ENCODE measurements at places on chromosomes 5 and 9.

GRCh38 chr5:79020861-79021561 lies 35.9 kb upstream of the ARSB start:
- peak; percentile 13 for DNase-seq

- DNase-seq: no peak
Measured at GRCh38 chr5:59287361-59287760, 606.2 kb downstream of the PDE4D start.

DNA sequence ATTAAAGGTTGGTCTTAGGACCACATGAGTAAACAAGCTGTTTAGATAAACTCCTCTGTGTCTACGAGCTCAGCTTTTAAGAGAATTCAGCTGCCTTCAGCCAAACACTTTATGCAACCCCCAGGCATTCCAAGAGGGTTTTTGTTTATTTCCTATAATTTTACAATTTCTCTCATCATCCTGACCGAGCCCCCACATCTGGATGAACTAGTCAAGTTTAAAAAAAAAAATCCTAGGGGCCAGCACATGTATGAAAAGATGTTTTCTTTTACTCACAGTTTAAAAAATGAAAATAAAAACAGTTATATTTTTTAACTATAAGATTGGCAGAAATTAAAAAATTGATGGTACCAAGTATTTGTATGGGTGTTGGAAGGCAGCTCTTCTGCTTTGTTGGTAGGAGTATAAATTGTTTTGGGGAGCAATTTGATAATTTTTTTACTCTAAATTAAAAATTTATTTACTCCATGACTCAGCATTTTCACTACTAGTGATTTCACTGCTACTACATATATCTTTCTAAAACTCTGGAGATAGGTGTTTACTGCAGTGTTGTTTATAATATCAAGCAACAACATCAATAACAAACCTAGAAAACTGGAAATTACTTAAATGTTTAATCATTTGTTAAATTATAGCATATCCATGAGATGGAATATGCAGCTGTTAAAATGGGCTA lies 18.1 kb downstream of the YTHDC2 start:
- no peak for DNase-seq

- no peak for DNase-seq
Measured at GRCh38 chr5:19536387-19536786, 451.6 kb downstream of the CDH18 start.

GRCh38 chr5:9663891-9664290 lies 33.7 kb upstream of the TAS2R1 start:
- DNase-seq: no peak

DNA sequence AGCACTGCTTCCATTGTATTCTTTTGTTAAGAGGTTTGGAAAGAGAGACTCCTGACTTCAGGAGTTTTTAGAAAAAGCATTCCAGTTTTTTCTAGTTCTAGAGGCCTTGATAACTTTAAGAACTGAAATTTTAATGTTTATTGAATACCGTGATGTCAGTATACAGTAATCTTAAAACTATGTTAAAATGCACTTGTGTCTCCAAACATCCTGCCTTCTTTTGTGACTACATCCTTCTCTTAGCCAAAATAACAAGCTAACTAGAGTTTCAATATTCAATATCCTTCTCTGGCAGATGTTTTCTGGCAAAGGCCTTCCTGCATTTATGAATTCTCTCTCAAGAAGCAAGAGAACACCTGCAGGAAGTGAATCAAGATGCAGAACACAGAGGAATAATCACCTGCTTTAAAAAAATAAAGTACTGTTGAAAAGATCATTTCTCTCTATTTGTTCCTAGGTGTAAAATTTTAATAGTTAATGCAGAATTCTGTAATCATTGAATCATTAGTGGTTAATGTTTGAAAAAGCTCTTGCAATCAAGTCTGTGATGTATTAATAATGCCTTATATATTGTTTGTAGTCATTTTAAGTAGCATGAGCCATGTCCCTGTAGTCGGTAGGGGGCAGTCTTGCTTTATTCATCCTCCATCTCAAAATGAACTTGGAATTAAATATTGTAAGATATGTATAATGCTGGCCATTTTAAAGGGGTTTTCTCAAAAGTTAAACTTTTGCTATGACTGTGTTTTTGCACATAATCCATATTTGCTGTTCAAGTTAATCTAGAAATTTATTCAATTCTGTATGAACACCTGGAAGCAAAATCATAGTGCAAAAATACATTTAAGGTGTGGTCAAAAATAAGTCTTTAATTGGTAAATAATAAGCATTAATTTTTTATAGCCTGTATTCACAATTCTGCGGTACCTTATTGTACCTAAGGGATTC lies 43.1 kb downstream of the NDFIP1 start:
- DNase-seq: peak; percentile 57

- DNase-seq: no peak
Measured at GRCh38 chr9:16499892-16500291, 370.6 kb downstream of the BNC2 start.

DNA sequence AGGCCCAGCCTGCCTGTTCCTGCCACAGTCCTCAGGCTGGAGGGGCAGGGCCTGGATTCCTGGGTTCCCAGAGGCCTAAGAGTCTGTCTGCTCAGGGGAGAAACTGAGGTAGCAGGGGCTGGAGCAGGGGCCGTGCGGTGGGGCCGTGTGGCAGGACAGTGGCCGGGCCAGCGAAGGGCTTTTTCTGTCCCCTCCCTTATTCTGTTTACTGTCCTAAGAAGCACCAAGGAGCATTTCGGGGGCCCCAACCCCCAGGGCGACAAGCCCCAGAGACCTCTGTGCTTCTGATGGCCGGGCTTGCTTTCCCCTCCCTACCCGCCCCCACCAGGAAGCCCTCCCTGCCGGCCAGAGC lies 6.8 kb upstream of the ASB6 start:
- no peak for DNase-seq

GRCh38 chr5:53970475-53970874 lies 339.9 kb downstream of the ARL15 start:
- DNase-seq: no peak

GRCh38 chr9:36399980-36400331 lies at the start of gene RNF38:
TSS of gene RNF38 (minus strand) at chr9:36400269. CDS start at chr9:36400108, 161 bp downstream.
- no peak for DNase-seq

GRCh38 chr9:2567922-2568321 lies 53.7 kb upstream of the VLDLR start:
- DNase-seq: no peak

GRCh38 chr5:80466669-80467485 lies 21.0 kb upstream of the FAM151B start:
- DNase-seq: no peak

DNA sequence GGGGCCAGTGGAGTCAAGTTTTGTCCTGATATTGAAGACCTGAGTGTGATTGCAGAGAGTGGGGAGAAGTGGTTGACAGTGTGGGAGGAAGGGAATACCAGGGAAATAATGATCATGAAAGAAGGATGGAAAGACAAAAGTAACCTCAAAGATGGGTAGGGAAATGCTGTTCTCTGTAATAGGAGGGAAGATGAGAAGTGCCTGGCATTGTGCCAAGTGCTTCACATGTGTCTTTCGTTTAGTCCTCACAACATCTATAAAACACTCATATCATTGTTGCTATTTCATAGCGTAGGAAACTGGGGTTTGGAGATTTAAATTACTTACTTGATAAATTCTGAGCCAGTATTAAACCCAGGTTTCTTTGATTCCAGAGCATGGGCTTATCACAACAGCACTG lies 472.3 kb downstream of the LRRC70 start:
- no peak for DNase-seq

DNA sequence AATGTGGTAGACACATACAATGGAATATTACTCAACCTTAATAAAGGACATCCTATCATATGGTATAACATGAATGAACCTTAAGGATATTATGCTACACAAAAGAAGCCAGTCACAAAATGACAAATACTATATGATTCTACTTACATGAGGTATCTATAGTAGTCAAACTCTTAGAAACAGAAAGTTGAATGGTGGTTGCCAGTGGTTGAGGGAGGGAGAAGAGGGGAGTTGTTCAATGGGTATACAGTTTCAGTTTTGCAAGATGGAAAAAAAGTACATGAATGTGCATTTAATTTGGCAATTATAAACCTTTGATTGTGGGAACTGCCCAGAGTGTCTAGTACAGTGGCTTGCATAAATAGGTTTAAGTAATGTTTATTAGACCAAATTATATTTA lies 473.3 kb upstream of the ZNF608 start:
- no peak for DNase-seq

- no peak for DNase-seq
Measured at GRCh38 chr9:113591899-113592625, 128.5 kb downstream of the RGS3 start.

DNA sequence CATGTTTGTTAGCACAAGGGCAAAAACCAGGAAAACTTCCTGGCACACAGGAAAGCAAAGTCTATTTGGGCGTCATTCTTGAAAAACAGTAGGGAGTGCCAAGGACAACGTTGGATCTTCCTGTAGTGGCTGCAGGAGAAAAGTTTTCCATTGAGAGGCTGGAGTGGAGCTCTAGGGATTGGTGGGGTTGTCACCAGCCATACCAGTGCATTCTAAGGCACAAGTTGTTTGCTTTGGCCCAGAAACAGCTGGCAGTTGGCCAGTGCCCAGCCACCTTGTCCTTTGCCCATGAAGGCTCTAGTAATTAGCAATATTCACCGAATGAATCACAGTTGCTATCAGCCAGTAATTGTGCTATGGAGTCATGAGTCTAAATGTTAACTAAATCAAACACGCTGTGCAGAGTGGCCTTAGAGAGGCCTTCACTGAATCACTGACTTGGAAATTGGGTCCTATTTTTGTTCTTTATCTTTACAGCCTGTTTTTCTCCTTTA lies 26.4 kb downstream of the TNFSF15 start:
- no peak for DNase-seq

DNA sequence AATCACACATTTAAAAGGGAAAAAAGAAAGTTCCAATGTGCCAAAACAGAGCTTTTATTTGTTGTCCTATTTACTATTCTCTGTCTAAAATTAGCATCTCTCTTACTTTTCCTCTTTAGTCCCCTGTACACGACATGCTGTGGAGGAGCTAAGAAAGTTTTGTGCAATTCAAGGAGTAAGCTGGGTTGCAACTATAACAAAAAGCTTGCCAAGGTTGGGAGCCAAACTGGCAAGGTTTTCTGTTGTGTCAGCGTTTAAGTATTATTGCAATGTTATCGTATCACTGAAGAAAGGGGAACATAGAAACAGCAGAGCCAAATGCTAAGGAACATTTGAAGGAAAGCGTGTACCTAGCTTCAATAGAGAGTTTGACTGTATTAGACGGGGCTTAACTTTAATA lies 680.8 kb downstream of the CETN3 start:
- DNase-seq: no peak

DNA sequence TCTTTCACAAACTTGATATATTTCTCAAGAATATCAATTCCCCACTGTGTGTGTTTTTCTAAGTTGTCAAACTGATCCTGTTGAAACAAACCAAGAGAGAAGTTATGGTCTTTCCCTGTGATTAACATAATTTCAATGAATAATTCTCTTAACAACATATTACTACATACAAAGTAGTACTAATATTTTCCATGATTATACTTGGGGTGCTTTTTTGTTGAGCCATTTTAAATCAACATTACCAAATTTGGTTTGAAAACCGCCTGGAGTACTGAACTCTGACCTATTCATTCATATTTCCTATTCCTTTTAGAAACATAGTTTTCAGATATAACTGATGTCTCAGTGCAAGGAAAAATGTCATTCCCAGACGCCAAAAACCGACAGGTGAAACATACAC lies 48.1 kb downstream of the FNBP1 start:
- DNase-seq: no peak

- DNase-seq: no peak
Measured at GRCh38 chr9:72363236-72363635, 1.8 kb downstream of the ZFAND5 start.

DNA sequence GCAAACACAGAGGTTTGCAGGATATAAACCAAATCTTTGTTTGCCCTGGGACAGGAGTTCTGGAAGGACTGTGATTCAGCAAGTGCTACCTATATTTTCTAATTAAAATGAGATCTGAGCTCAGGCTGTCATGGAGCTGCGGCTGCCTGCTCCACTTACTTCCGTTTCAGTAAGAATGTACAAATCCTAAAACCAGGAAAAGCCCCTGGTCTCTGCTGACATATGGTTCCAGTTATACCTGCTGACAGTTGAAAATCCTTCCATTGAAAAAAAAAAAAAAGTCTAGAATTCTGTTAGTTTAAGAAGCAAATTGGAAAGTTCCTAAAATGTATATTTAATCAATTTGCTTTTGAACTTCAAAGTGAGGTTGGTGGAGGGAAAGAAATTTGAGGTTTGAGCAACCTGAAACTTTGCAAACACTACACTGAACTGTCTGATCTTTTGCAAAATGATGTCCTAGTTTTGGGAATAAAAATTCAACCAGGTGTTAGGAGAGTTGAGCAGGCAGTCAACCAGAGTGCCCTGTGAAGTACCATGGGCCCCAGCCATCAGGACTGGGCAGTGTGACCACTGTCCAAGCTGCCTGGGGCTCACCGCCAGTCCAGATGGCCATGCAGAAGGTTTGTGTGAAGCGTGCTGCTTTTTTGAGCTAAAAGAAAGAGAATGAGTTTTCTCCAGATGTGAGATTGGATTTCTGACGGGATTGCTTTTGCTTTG lies 50.6 kb downstream of the SHB start:
- no peak for DNase-seq

GRCh38 chr5:149930749-149931574 lies 13.6 kb downstream of the PDE6A start:
- DNase-seq: no peak

GRCh38 chr9:88537761-88538091 lies 2.7 kb downstream of the NXNL2 start:
- no peak for DNase-seq

DNA sequence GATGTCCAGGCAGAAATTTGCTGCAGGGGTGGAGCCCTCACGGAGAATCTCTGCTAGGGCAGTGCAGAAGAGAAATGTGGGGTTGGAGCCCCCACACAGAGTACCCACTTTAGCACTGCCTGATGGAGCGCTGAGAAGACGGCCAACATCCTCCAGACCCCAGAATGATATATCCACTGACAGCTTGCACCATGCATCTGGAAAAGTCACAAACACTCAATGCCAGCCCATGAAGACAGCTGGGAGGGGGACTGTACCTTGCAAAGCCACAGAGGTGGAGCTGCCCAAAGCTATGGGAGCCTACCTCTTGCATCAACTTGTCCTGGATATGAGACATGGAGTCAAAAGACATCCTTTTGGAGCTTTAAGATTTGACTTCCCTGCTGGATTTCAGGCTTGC lies 426.3 kb upstream of the FAM174A start:
- no peak for DNase-seq

- no peak for DNase-seq
Measured at GRCh38 chr5:169272731-169273427, 28.1 kb downstream of the SLIT3 start.
